ENCODE measurements at places on chromosomes 7 and 10. TPM values are rescaled to one million over a fixed set of nuclear protein-coding genes. Genes with fewer than 3 reads are reported as not detected.

Gene CWF19L1
- total RNA-seq, result 21.4 TPM

Gene ADRA2A
- total RNA-seq, result 0.23 TPM

Gene IKZF1
- total RNA-seq, result not detected

Gene MOGAT3
- total RNA-seq, result not detected

Gene PAPSS2
- 16.5 TPM for total RNA-seq

Gene LRRC72
- not detected for total RNA-seq

Data from A549 treated with dexamethasone at 1 μM for 4 hours (cell line).